KBM-7 (cell line): ENCODE measurements at places on chromosomes 2 and 18.

- no peak for DNase-seq
Observed at GRCh38 chr2:17878281-17879136, at the start of gene KCNS3. TSS of gene KCNS3 (plus strand) at chr2:17878667. CDS start at chr2:17931009, 52,342 bp downstream.

DNA sequence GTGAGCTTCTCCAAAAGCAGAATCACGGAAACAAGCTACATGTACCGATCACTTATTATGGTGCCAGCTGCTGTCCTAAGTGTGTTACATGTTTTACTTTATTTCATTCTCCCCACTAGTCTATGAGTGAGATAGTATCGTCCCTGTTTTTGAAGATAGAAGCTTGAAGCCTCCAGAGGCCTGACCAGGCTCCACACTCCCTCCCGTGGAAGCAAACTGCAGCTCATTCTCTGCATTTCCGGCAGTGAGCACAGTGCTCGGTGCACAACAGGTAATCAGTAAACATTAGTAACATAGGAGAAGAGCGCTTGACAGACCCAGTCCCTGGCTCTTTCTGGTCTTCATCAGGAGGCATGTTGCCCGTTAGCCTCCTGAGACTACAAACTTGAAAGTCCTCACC lies 72.9 kb downstream of the ZBTB7C start:
- DNase-seq, result no peak

DNA sequence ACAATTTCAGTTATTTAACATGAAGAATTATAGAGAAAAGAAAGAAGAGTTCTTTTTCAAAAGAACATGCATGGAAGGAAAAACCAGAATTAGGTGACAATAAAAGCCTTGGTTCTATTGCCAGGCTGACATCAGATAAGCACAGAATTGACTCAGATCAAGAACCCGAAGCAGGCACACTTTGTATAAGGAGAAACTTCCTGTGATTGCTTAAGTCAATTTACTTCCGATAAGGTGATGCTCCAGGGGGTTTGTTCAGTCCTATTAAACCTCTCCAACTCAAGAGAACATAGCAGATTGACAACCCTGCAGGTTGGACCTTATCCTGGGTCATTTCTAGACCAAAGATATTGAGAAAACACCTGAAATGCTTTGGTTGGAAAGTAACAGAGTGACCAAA lies 31.4 kb downstream of the GAREM1 start:
- no peak for DNase-seq

DNA sequence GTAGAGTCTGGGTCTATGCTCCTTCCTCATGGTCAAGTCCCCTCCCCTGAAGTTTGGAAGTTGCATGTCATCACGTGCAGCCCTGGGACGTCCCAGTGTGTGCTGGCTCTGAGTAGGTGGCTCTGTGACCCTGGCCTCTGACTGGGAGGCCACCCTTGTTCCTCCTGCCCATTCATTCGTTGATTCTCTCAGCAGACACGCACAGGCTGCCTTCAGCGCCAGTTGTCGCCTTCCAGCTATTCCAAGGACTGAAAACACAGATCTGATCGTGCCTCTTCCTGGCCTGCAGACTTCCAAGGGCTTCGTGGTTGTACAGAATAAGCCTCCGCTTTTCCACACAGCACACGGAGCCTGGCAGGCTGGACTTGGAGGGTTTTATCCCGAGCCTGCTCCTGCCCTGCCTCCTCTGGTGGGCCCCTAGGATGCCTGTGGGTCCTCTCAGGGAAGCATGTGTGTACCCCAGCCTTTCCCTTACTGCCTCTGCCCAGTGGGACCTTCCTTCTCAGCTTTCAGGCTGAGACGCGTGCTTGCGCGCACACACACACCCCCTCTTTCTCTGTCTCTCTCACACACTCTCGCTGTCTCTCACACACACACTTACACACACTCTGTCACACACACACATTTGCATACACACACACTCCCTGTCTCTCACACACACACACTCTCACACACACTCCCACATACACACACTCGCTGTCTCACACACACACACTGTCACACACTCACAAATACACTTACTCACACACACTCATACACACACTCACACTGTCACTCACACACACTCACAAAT lies 17.7 kb downstream of the SH3BP4 start:
- DNase-seq, result no peak

GRCh38 chr2:174553811-174554493 lies 43.7 kb downstream of the WIPF1 start:
- peak; percentile 62 for DNase-seq

DNA sequence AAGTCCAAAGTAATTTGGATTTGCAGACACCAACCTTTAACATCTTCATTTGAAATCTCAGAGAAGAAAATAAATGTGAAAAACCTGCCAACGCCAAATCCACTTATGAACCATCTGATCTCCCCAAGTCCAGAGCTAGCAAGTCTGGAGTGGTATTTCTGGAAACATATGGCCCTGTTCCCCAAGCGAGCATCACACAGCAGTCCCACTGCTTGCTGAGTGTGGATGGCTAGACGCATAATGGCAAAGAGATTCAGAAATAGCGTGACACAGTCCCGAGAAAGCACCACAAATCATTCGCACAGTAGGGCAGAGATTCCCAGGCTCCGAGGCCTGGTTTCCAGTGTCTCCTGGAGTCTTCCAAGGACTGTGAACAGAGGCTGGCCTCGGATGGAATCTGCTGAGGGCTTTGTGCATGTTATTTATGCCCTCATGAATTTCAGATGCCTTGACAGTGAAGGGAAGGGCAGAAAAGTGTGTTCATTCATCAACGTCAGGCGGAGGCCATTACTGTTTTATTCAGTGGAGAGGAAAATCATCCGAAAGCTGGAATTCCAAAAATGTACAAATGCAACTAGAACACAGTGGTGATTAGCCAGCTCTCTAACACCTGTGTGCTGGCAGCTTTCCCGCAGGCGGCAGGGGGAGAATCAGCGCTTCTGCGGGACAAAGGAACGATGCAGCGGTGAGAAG lies 417.0 kb downstream of the EIPR1 start:
- DNase-seq, result no peak

- DNase-seq, result peak; percentile 74
Observed at GRCh38 chr2:60515721-60516226, 37.7 kb downstream of the BCL11A start.

GRCh38 chr2:69122271-69122670 lies 109.3 kb downstream of the ANTXR1 start:
- DNase-seq, result no peak

GRCh38 chr18:31667185-31667584 lies 17.2 kb downstream of the B4GALT6 start:
- no peak for DNase-seq

DNA sequence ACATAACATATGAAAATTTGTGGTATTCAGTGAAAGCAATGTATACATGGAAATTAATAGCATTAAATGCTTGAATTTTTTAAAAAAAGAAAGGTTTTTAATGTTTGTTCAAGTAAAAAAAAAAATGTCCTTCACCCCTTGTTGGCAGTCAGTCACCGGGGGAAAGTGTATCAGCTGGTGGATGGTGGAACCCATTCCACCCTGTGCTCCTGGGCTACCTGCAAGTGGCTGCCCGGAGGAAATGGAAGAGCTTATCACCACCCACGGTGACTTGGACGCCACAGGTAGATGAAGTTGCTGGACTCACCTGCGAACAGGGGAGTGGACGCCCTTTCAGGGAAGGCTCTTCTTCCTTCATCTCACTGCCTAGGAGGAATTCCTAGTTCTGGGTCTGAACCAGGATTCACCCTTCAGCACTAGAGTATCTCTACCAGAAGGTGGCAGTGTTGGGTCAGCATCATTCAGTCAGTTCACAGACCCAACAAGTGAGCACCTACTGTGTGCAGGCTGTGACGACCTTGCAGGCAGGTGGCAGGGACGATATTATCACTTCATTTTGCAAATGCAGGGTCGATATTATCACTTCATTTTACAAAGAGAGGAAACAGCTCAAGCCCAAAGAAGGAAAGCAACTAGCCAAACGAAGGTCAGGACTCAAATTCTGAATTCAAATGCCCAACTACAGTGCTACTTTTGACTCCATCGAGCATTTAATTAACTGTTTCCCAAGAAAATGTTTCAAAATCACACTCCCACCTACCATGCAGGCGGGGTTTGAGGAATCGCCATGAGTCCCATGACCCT lies 35.8 kb downstream of the CIB4 start:
- DNase-seq, result peak; percentile 68

- no peak for DNase-seq
Observed at GRCh38 chr2:42342061-42342794, 18.8 kb downstream of the COX7A2L start.

DNA sequence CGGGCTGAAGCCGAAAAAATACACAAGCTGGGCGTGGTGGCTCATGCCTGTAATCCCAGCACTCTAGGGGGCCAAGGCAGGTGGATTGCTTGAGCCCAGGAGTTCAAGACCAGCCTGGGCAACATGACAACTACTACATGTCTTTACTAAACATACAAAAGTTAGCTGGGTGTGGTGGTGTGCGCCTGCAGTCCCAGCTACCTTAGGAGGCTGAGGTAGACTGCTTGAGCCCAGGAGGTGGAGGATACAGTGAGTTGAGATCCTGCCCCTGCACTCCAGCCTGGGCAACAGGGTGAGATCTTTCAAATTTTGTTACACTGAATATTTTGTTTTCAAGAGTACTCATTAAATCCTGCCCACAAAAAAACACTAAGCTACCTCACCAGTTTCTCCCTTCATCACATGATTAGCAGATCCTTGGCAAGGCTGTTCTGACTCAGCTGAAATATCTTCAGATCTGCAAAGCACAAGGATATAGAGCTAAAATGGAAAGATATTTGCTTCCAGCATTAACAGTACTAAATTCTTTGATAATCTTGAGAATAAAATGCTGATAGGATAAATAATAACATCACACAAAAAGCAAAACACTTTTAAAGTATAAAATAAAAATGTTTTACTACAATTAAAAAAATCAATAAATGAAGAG lies 28.2 kb upstream of the MCM6 start:
- DNase-seq, result no peak

DNA sequence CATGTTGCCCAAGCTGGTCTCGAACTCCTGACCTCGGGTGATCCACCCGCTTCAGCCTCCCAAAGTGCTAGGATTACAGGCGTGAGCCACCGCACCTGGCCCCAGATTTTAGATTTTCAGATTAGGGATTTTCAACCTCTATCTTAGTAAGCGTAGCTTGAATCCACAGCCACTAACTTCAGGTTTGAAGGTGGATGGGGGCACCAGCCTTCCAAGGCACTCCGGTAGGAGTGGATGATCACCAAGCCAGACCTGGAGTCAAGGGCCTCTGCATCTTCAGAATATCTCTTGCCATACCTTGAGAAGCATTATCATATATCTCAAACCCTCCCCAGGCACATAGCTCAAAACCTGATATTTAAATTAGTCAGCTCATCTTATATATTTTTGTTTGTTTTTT lies 17.9 kb downstream of the GALM start:
- DNase-seq, result no peak

- DNase-seq, result peak; percentile 46
Observed at GRCh38 chr2:85853499-85854165, 35.2 kb downstream of the ST3GAL5 start.

DNA sequence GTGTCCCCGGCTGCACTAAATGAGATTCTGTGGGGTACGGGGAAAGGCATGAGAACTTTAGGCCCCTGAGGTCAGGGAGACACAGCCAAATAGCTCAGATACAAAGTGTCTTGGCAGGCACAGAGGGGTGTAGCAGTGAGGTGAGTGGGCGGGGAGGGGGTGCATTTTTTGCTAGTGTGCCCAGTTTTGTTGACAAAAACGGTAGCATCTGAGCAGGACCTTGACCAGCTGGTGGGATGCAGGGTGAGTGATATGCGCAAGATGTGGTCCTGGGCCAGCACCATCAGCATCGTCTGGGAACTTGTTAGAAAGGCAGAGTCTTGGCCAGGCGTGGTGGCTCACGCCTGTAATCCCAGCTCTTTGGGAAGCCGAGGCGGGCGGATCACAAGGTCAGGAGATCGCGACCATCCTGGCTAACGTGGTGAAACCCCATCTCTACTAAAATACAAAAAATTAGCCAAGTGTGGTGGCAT lies 127.3 kb upstream of the LGALSL start:
- no peak for DNase-seq

GRCh38 chr2:85437488-85438200 lies 19.1 kb downstream of the SH2D6 start:
- peak; percentile 88 for DNase-seq

DNA sequence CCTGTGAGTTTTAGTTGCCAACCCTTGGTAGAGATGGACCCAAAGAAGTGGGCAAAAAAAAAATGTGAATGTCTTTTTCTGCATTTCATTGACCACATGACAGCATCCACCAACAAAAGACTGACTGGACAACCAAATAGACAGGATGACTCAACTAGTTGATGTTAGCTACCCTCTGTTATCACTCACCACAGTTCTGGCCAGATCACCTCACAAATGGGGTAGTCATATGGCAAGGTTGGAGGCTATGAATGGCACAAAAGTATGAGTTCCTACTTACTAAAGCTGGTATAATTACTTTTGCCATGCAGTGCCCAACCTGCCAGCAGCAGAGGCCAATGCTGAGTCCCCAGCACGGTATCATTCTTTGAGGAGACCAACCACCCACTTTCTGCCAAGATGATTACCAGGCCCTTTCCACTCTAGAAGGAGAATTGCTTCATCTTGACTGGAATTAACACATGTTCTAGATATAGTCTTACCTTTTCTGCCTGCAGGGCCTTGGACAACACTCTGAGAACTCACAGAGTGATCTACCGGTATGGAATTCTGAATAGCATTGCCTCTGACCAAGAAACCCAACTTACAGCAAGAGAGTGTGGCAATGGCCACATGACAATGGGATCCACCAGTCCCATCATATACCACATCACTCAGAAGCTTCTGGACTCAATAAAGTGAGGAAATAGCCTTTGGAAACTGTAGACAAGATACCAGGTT lies 20.1 kb upstream of the TCF7L1 start:
- DNase-seq, result no peak
